HT1080 (cell line): ENCODE measurements at places on chromosomes 7 and 10.

- peak; percentile 91 for DNase-seq
Observed at GRCh38 chr10:113056441-113057021, 106.5 kb downstream of the TCF7L2 start.

DNA sequence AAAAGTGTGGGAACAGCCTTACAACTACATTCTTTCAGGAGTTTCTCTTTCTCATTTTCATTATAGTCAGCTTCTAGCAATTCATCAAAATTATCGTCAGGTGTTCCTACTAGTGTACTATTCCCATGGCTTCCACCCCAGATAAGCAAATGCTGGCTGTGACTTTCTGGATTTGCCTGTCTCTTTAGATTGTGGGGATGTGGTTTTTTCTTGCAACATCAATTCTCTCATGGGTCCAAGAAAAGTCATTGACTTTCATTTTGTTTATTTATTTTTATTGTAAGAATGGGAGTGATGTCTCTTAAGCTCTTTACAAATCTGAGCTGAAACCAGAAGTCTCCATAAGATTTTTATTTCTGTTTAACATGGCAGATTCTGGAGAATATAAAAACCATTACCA, 349.7 kb upstream of the SEMA3C start:
- DNase-seq = no peak

- no peak for DNase-seq
Observed at GRCh38 chr7:142733271-142733670, 16.0 kb upstream of the PRSS1 start.

DNA sequence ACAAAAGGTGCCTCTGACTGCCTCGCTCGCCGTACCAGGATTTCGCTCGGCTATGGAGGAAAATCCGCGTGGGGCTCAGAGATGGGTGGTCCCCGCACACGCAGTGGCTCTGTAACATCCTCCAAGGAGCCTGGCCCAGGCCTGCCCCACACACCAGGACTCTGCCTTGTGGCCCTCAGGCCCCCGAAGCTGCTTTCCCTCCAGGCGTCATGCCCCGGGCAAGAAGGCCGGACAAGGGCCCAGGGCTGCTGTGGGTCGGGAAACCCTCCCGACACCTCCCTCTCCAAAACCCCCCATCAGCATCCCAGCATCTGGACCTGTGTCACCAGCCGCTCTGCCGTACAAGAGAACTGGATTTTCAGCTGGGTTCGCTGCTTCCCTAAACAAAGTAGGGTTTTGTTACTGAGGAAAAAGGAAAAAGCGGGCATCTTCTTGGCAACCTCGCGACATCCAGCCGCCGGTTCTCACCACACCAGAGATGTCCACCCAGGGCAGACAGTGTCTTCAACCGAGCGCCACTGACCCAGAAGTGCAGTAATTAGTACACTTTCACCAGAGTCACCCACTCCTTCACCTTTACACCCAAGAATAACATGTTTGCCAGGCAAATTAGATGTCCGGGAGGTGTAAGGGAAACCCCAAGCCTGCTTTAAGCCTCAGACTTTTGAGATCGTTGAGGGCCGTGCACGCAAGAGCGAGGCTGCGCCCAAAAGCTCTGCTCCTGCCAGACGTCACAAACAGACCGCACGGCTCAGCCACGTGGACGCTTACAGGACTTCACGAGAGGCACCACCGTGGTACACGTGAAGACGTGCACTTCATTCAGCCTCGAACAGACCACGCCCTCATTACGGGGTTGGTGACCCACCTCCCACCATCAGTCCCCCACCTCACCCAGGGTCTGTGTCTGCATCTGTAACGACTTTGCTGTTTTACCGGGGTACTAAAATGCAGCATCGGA, 62.2 kb downstream of the DIP2C start:
- no peak for DNase-seq

- no peak for DNase-seq
Observed at GRCh38 chr7:2051707-2052656, 180.8 kb downstream of the MAD1L1 start.

GRCh38 chr10:108204528-108205305, 1040.2 kb upstream of the SORCS1 start:
- peak; percentile 62 for DNase-seq

GRCh38 chr10:23325132-23325531, 19.5 kb downstream of the C10orf67 start:
- no peak for DNase-seq

- no peak for DNase-seq
Observed at GRCh38 chr7:128003787-128004186, 27.4 kb downstream of the LRRC4 start.

DNA sequence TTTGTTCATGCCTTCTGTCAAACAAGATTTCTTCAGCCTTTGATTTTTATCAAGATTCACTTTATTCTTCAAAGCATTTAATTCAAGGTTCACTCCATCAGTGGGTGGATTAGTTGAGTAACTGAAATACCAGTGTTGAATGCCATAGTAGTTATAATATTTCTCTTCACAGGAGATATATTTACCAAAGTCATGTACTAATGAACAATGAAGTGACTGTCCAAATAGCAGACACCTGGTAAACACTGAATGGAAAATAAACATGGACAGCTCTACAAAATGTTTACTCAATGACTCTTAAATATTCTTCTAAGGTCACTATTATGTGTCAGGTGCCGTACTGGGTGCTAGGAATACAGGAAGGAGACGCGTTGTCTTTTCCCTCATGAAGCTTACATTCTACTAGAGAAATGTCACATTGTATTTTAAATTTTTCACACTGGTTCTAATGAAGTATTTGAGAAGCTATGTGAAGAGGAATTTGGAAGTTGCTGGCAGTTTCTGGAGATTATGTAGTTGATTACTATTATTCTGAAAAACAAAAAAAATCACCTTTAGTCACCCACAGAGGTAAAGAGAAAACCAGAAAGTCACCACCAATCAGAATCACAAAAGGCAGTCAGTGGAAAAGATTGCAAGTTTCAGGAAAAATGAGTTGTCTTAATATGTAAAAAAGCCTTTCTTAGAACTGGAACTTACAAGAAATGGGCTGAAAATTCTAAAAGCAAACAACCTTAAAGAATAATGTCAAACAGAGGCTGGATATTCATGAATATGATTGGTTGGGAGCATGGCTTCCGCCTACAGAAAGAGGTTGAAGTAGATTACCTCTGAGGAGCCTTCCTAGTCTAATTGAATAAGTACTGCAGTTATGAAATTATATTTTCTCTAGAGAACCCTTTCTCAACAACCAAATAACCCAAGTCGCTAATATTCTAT, 84.5 kb downstream of the RTKN2 start:
- DNase-seq = no peak

GRCh38 chr10:70352401-70353097, 29.9 kb downstream of the LRRC20 start:
- DNase-seq = no peak

DNA sequence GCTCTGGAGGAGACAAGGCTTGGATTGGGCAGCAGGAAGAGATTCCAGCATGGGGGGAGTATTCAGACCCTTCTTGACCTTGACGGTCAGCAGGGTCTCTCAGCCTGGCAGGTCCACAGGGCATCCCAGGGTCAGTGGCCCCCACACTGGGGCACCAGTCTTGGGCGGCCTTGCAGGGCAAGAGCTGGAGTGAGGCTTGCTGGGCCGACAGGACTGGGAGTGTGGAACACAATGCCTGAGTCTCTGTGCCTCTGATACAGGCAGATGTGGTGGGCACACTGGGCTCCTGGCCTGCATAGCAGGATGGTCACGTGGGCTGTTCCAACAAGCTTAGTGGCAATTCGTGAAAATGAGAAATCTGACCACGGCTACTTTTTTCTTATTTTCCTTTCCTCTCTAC, 229.7 kb downstream of the TCERG1L start:
- no peak for DNase-seq

- no peak for DNase-seq
Observed at GRCh38 chr7:79770063-79770462, 316.6 kb upstream of the MAGI2 start.

- DNase-seq = no peak
Observed at GRCh38 chr10:132681858-132682755, 103.8 kb downstream of the NKX6-2 start.

GRCh38 chr10:85447690-85448089, 918.9 kb downstream of the GRID1 start:
- no peak for DNase-seq

DNA sequence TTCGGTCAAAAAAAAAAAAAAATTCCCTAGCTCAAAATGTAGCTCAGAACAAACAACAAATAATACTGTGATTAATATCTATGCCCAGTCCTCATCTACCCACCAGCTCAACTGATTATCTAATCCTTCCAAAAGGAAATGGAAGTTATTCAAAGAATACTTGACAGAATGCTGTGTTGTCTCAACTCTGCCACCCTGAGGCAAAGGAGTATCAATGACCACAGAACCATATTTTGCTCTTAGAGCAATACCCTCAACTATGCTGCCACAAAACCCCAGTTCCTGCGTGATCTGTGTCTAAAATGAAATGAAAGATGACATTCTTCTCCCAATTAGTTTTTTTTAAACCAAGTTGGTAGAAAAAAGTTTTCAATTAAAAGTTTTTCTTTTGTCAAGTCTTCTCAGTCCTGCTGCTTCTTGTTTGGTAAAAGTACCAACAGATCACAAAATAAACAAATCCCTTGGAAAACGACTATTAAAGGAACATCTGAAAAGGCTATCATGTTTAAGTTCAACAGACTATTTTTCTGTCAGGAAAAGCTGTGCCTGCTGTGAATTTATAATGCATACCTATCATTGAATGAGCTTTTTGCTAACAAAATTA, 21.6 kb downstream of the RBM28 start:
- DNase-seq = peak; percentile 44

DNA sequence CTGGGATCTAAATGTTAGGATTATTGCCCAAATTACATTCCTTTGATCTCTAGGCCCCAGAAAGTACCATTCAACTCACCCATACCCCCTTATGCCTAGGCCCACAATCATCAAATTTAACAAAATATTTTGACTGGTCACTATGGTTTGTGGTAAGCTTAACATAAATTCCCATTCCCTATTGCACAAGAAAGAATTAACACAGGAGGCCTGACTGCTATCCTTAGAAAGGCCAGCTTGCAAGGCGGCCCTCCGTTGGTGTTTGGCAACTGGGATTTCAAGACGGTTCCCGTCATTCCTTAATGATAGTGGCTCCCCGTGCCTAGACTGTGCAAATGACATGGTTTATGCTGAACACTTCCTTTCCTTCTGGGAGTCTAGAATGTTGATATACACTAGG, 29.6 kb downstream of the ARHGAP21 start:
- DNase-seq = no peak

DNA sequence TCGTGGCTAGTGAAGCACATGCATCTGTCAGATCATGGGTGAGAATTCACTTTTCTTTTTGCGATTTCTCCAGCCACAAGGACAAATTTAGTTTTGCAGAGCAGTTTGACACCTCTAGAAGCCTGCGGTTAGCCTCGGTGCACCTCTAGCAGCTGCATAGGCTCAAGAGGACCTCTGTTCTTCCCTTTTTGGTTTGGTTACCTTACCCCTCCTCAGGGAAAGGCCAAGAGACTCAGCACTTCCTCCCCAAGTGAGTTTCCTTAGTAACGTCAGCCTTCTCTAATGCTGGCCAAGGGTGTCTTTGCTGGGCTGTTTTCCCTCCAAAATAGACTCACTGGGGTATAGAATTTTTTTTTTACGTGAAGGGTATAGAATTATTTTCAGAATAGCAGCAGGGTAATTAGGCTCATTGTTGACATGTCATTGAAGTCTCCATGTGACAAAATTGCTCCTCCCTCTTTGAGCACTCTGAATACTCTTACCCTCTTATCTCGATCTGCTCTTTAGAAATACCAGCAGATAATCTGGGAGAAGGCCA, 97.8 kb downstream of the AUTS2 start:
- DNase-seq = no peak

DNA sequence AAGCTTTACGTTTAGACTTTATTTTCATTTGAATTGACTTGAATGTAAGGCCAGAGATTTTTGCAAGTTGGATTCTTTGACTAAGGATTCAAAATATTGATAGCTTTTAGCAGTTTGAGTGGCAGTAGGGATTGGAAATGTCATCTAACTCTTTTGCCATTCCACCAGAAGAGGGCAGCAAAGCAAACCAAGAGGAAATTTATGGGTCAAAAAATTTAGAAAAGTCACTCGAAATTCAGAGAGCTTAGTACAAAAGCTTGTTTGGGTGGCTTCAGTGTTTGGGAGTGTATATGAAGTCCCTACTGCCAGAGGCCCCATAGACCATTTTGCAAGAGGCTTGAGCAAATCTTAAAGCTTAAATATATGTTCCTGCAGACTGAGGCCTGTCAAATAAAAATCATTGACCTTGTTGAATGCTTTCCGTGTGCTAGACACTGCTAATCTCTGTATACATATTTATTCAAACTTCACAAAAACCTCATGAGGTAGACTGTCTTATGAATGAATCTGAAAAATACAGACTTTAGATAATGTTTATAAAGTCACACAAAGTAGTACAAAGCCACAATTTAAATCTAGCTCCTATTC, 44.6 kb upstream of the RSBN1L start:
- DNase-seq = no peak

GRCh38 chr7:36875794-36876193, 151.5 kb upstream of the AOAH start:
- no peak for DNase-seq

GRCh38 chr10:125132344-125132743, 28.0 kb downstream of the CTBP2 start:
- no peak for DNase-seq

DNA sequence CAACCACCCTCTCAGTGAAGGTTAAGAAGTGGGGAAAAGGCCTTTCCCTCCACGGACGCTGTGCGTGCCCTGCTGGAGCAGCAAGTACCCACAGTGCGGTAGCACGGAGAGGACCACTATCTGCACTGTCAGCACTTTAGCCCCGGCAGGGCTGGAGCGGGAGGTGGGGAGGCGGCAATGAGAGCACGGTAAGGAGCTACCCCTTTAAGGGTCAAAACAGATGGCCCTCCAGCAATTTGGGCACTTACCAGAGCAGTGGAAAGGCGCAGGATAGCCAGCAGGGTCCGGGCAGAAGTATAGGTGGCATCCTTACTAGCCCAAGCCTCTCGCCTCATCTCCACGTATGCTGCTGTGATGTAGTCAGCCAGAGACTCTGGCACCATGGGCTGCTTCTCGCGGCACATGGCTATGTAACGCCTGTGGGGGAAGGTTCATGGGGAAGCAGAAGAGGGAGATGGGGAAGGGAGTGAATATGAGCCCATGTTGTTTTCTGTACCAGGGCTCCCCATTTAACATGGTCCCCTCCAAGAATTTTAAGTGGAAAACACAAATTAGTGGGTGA, 5.2 kb downstream of the COPS6 start:
- no peak for DNase-seq

GRCh38 chr10:121450247-121450646, 148.0 kb downstream of the FGFR2 start:
- DNase-seq = no peak

DNA sequence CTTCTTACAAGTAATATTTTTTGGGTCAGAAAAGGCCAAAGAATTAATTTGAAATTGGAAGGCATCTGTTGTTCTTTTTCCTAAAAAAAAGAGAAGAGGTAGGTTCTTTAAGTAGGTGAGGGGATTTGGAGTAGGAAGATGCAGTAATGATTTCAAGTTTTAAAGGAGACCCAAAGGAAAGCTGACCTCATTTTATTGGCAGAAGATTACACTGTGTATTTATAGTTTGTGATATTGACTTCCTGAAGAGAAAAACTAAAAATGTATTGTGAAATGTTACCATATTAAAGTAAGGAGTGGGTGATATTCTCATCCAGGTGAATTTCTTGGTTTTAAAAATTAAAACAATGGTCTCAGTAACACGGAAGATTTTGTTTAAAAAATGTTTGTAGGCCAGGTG, 56.6 kb upstream of the CELF2 start:
- DNase-seq = no peak
